Stimulated activated CD4-positive, alpha-beta T cell treated with anti-CD3 and anti-CD28 coated beads, Interleukin-1b, Interleukin-23, amount 100 ng/mL, for 1 hour (primary cell): ENCODE measurements at places on chromosomes 6 and 20.

DNA sequence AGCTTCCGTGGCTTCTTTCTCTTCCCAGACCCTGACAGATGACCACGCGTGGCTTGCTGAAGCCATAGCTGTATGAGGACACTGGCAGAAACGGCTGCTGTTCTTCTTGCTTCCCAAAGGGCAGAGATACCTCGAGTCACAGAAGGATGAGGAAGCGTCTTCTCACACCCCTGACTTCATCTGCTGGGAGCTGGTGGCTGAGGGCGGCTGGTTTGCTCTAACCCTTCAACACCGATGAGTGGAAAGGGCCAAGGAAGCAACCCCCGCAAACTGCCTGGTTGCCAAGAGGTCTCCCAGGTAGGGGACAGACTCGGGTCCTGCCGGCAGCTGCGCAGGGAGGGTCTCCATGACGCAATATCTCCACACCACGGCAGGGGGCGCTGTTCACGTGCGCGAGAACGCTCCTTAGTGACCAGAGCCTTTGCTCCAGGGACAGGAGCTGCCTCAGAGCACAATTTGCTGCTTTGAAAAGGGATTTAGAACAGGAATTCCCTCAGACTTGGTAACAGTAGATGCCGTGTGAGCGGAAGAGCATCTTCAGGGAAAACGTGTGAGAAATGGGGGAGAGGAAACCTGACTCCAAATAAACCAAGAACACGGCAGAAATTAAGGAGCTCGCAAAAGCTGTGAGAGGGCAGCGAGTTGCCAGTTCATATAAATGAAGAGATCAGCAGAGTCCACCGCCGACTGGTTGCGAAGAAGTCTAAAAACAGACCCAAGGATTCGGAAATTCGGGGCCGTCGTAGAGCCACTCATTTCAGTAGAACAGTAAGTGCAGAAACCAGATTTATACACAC lies 80.2 kb downstream of the ERMARD start:
- peak; percentile 24 for DNase-seq

- no peak for DNase-seq
These were observed 99.5 kb upstream of the ZFP64 start for GRCh38 chr20:52291109-52291508.

DNA sequence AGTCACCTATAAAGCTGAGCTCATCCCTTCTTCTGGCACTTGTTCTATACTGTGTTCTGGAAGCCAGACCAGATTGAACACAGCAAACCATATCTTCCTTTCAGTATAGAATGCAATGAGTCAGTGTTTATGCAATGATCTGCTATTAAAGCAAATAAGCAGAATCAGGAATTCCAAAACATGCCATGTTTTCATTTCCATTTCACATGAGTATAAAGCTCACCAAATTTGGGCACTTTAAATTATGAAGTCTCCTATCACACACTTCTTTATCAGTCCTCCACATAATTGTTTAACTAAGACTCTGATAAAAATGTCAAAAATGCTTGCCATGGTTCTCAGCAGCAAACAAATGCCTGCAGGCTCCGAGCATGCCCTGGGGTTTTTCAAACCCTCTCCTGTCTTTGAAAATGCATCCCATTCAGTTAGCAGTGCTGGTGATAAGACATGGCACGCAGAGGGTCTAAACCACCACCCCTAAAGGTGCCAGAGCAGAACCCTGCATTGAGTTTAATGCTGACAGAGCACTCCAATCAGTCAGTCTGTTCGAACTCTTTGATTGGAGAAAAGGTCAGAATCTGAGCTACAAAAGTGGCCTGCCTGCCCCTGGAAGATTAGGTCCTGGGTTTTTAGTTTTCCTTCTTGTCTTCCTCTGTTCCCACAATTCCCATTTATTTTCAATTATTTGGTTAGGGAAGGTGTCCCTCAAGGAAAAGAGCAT lies 234.1 kb downstream of the GMPR start:
- no peak for DNase-seq

GRCh38 chr6:44267252-44267651 lies 1.9 kb upstream of the NFKBIE start:
- no peak for DNase-seq

DNA sequence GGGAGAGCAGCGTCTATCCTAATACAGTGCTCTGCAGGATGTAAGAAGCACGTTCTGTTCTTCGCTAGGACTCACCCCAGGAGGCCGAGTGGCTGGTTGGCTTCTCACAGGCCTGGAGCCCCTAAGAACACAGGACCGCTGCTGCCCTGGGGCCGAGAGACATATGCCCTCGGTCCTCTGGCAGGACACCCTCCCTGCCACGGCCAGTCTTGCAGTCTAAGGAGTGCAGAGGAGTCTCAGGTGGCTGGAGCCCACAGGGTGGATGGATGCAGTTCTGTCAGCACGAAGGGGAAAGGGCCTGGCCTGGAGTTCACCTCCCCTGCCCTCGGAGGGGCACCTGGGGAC lies 96.5 kb downstream of the SMOC2 start:
- DNase-seq, result no peak

- no peak for DNase-seq
These were observed 17.5 kb downstream of the ACSS1 start for GRCh38 chr20:25040438-25040831.

- no peak for DNase-seq
These were observed 19.1 kb downstream of the VSTM2L start for GRCh38 chr20:37922016-37922415.

DNA sequence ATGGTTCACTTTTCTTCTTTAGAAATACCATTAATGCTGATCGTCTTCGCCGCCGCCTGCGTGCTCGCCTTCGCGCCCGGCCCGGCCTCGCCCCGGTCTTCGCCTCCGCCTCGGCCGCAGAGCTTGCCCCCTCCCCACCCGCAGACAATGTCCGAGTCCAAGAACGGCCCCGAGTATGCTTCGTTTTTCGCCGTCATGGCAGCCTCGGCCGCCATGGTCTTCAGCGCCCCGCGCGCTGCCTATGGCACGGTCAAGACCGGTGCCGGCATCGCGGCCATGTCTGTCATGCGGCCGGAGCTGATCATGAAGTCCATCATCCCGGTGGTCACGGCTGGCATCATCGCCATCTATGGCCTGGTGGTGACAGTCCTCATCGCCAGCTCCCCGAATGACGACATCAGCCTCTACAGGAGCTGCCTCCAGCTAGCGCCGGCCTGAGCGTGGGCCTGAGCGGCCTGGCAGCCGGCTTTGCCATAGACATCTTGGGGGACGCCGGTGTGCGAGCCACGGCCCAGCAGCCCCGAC lies 4.8 kb upstream of the PRPH2 start:
- DNase-seq, result no peak

DNA sequence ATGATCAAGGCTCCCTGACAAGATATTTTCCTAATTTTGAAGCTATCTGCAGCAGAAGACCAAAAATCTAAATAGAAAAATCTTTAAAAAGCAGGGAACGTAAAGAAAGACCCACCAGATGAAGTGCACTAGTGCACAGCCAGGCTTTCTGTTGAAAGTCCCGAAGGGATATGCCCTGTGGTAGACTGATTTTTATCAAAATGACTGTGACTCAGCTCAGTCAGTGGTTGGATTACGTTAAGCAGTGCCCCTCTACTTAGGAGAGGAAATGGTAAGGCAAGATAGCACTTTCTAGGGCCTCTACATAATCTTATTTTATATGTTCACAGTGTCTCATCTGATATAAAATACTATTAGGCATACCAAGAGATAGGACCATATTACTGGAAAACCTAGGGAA lies 123.4 kb upstream of the RAB32 start:
- no peak for DNase-seq

GRCh38 chr6:106113256-106113959 lies 27.3 kb downstream of the PRDM1 start:
- no peak for DNase-seq

DNA sequence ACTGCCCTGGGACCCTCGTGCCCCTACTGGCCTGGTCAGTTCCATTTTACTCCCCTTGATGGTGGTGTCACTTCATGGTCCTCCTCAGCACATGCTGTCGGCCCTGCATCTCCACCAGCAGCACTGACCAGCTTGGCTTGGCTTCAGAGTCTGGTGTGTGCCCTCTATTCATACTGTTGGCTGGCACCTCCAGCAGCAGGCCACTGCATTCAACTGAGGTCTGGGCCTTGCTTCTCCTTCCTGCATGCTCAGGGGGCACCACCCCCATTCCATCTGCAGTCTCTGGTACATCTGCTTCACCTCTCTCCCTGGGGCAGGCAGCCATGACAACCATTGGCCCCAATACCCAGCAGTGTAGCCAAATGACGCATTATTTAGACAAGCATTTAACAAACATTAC lies 155.9 kb downstream of the SLC24A3 start:
- DNase-seq, result no peak

- no peak for DNase-seq
These were observed 982.2 kb upstream of the MAP3K7 start for GRCh38 chr6:91569071-91569470.

GRCh38 chr6:56860475-56860874 lies 94.4 kb upstream of the BEND6 start:
- DNase-seq, result no peak

DNA sequence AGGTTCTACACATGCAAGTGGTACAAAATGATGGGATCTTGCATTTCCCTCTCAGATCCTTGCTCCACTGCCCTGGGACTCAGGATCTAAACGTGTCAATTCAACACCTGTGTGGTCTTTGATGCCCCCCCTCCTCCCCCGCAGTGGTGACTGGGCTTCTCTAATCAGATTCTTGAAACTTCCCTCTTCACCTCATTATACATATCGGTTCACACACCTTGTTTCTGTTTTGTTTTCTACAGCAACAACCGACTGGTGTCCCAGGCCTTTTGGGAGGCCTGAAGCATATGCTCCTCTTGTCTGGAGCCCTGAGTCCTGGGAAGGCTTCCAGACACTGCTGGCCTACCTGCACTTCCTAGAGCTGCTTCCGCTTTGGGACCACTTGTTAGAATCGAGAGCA lies 20.0 kb downstream of the SAMD3 start:
- peak; percentile 25 for DNase-seq

GRCh38 chr20:11230999-11231398 lies 557.2 kb upstream of the JAG1 start:
- no peak for DNase-seq

DNA sequence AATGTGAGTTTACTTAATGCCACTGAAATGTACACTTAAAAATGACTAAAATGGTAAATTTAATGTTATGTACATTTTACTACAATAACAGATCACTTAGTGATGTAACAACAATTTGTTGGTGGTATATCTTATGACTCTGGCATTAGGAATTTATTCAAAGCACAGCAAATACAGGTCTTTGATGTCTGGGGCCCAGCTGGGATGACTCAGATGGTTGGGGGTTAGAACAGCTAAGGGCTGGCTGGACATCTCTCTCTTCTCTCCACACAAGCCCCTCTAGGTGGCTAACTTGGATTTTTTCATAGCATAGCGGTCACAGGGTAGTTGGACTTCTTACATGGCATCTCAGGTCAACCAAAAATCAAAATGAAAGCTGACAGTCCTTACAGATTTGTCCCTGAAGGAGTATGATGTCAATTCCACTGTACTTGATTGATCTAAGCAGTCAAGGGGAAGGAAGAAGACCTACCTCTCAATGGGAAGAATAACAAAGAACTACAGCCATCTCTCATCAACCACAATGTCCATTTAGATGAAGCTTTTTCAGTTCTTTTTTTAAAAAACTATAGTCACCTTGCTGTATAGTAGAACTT lies 37.5 kb upstream of the LCA5 start:
- no peak for DNase-seq

- DNase-seq, result no peak
These were observed 5.0 kb upstream of the CPNE1 start for GRCh38 chr20:35669681-35670080.

DNA sequence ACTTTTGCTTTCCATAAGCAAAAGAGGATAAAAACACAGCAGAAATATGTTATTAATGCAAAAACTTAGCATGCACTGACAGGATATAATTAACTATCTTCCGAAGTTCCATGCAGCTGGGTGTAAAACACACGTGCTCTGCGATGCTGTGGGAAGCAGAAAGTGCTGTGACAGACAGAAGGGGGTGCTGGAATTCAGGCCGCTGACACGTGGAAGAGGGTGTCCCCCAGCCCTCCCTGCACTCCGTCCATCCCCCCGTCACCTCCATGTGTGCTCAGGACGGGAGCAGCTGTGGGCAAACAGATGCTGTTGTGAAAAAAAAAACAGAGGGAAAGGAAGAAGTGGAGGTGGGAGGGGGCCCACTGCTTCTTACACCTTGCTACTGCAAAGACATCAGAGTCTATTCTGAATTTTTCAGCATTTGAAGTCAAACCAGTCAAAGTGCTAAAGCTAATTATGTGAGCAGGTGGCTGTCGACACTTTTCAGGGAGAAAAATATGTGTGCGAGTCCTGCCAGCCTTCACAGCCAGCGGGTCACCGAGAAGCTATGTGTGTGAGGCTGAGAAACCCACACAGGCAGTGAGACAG lies 175.9 kb upstream of the AFDN start:
- DNase-seq, result no peak

GRCh38 chr20:542777-543368 lies 717 bp downstream of the CSNK2A1 start:
- DNase-seq, result no peak

GRCh38 chr6:35391240-35391968 lies 49.0 kb downstream of the PPARD start:
- no peak for DNase-seq
